ENCODE measurements at places on chromosomes 11 and 22. TPM values are rescaled to one million over a fixed set of nuclear protein-coding genes. Genes with fewer than 3 reads are reported as not detected.

DNA sequence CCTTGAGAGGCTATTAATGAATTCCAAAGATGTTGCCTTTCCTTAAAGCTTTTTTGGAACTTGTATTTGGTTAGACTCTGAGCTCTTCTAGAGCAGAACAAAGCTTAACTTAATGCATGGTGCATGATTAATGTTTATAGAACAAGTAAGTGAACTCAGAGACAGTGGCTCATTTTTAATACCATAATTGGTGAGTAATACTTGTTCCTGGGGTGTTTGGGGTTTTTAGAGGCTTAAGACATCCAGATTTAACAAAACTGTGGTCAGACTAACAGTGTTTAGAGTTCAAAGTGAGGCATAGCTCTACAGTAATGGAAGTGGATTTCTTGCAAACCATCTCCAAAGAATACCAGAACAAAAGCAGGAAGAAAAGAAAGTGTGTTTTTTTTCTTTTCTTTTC, 73.7 kb upstream of the CTSC start:
- H3K4me3 ChIP-seq, result no peak overlapping the region
- H3K4me1 ChIP-seq, result peaks cover 35% of the 10 kb centered on the region
- no peak overlapping the region for H3K27ac ChIP-seq
- no peaks in the 10 kb centered on the region for H3K27me3 ChIP-seq
- no peaks in the 10 kb centered on the region for H3K36me3 ChIP-seq

DNA sequence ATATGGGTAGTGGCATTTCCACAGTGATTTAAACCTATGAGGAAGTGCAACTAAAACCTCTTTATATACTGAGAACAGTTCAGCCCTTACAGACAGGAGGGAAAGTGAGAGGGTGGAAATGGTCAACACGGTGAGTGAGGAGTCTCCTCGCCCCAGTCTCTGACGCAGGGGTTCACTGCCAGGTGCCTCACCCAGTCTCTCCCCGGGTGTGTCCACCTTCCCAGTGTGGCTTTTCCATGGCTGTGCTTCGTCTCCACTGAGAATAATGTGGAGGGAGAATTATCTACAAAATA, 116.6 kb upstream of the TOP3B start:
- H3K27me3 ChIP-seq, result peaks cover 27% of the 10 kb centered on the region
- no peak overlapping the region for H3K4me3 ChIP-seq
- no peak overlapping the region for H3K27ac ChIP-seq
- no peak for DNase-seq
- no peaks in the 10 kb centered on the region for H3K36me3 ChIP-seq

DNA sequence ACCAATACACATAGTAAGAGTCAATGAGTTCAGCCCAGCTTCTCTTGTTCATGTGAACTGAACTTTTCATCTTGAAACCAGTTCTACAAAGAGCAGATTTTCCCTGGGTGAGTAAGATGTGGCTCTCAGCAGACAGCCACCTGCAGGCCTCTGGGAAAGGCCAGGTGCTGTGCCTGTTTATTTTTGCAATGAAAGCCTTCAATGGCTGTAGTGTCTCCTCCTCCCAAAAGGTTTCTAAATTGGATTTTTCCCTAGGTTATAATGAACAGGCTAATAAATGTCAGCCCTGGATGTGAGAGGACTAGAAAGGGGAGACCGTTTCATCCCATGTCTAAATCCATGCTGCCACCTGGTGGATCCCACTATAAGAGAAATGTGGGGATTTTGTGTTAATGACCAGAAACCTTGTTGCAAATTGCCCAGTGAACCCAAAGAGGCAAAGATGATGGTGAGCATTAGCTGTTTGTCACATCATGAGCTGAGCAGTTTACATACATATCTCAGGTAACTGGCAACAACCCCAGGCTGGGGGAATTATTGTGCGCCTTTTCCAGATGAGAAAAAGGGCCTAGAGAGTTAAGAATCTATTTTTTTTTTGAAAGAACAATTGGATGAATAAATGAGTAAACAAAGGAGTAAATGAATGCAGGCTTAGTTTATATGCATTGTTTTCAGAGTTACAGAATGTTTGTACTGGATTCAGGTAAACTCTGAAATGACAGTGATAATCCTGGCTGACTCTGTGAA, 12.7 kb downstream of the C11orf91 start:
- no peaks in the 10 kb centered on the region for H3K36me3 ChIP-seq
- H3K27ac ChIP-seq, result no peak overlapping the region
- H3K4me1 ChIP-seq, result peaks cover 16% of the 10 kb centered on the region
- no peak overlapping the region for H3K4me3 ChIP-seq

RIMBP3B gene
- total RNA-seq, result 0.41 TPM

CACNA1I gene
- total RNA-seq, result 0.39 TPM

RPLP2 gene
- total RNA-seq, result 2,132 TPM

ROM1 gene
- total RNA-seq, result 1.5 TPM

CCDC134 gene
- 14.7 TPM for total RNA-seq

GANAB gene
- 208 TPM for total RNA-seq
